Ureter (tissue), 1 donor: ENCODE measurements at places on chromosomes 6 and 20. TPM values are rescaled to one million over a fixed set of nuclear protein-coding genes. Genes with fewer than 3 reads are reported as not detected.

The HSP90AB1 gene
- total RNA-seq: 936 TPM

The OTOR gene
- total RNA-seq: not detected

The TFAP2A gene
- total RNA-seq: 45.2 TPM

The SAMHD1 gene
- total RNA-seq: 95.4 TPM

The FOXQ1 gene
- total RNA-seq: 130 TPM

The RSPH9 gene
- 0.68 TPM for total RNA-seq

The C6orf118 gene
- total RNA-seq: not detected

The BANF2 gene
- not detected for total RNA-seq

The FOXC1 gene
- total RNA-seq: 41.9 TPM

The MATN4 gene
- not detected for total RNA-seq

The PHF3 gene
- total RNA-seq: 63.8 TPM

The FAM209B gene
- not detected for total RNA-seq

The RIPOR3 gene
- total RNA-seq: 5.0 TPM

The CTCFL gene
- total RNA-seq: not detected

The SLC12A5 gene
- not detected for total RNA-seq

The ARMH2 gene
- total RNA-seq: not detected

The TRIM40 gene
- total RNA-seq: not detected

The UBE3D gene
- total RNA-seq: 6.5 TPM

The HCRTR2 gene
- not detected for total RNA-seq

The GPR63 gene
- 1.4 TPM for total RNA-seq

The RSPO3 gene
- total RNA-seq: 4.1 TPM

The SLPI gene
- 301 TPM for total RNA-seq

The GABRR1 gene
- total RNA-seq: not detected

The GATA5 gene
- 4.1 TPM for total RNA-seq

The SCRT2 gene
- not detected for total RNA-seq

The ATP5F1E gene
- 77.7 TPM for total RNA-seq

The HRH3 gene
- total RNA-seq: 4.2 TPM

The IMPG1 gene
- total RNA-seq: not detected

The ELOVL2 gene
- total RNA-seq: 0.31 TPM

The COL9A3 gene
- 5.1 TPM for total RNA-seq

The EBF4 gene
- 30.3 TPM for total RNA-seq

The FOXF2 gene
- total RNA-seq: 3.4 TPM

The PRICKLE4 gene
- total RNA-seq: 14.2 TPM

The CALHM6 gene
- total RNA-seq: 2.2 TPM

The BPIFA1 gene
- not detected for total RNA-seq
